ENCODE measurements at places on chromosomes 1 and 21.

- no peak for DNase-seq
Observed at GRCh38 chr1:237031480-237031879, 10.5 kb upstream of the RYR2 start.

- no peak for DNase-seq
Observed at GRCh38 chr1:176315519-176316220, 108.6 kb upstream of the COP1 start.

- no peak for DNase-seq
Observed at GRCh38 chr1:10691075-10691739, 105.2 kb downstream of the CASZ1 start.

DNA sequence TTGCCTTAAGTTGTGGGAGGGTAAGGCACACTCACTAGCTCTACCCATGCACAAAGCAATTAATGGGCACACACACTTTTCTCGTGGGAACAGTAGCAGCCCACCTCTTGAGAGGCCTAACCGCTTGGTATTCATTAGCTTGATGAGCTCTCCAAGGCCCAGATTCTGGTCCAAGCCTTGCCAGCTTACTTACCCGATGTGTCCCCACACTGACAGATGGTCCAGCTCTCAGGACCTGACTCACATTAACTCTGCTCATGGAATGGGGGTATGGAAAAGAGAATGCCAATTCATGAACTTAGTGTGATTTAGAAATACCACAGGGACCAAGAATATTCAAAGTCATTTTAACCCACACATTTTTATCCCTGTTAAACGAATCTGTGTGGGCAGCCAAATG, 106.8 kb upstream of the CACHD1 start:
- DNase-seq, result no peak

- no peak for DNase-seq
Observed at GRCh38 chr1:117070124-117070523, 10.0 kb downstream of the TTF2 start.

GRCh38 chr1:54348700-54349021, 57.5 kb downstream of the SSBP3 start:
- DNase-seq, result no peak

DNA sequence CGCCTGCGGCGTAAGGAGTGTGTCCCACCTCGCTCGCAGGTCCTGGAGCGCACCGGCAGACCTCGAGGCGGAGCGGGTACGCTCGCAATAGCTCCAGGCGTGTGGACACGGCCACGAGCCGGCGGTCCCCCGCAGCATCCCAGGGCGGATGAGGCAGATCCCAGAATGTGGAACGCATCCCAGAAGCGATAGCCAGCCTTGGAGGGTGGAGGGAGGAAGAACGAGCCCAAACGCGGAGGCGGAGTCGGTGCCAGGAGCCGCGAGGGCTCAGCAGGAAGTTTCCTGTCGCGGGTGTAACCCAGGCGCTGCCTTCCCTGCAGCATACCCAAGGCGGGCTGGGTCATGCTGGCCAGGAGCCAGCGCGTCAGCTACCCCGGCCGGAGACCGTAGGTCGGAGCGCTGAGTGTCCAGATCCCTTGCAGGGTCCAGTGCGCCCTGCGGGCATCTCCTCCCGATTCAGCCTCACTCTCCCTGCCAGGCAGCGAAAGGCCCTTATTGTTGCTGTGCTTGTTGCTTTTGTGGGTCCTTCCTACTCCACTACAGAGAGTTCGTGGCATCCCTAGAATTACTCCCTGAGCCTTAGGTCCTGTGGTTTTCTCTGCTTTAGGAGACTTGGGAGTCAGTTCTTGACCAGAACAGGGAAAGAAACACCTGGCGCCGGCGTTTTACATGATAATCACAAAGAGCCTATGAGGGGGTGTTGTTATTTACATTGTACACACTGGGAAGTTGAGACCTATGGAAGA, 27.7 kb downstream of the STYXL2 start:
- no peak for DNase-seq

DNA sequence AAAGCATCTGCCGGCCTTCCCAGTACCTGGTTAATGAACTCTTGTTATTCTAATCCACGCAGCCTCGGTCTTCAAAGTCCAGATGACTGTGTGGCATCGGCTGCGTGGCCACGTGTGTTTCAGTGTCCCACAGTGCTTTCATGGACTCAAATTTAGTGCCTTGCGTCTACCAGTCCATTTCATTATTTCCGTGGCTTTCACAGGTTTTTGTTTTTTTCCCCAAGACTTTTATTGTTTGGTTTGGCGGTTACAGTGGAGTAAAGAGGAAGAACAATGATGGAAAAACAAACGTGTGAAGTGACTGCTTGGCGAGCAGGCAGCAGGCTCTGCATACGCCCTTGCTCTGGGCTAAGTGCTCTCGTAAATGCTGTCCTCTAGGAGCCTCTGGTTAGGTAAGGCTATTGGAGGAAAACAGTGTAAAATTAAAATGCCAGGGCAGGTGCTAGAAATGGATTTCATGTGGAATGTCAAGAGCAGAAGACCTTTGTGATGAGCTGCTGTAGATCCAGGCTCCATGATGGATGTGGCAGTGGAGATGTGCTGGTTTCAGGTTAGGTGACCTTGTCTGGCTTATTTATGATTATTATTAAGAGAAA, 536.3 kb downstream of the KIF26B start:
- DNase-seq, result no peak

DNA sequence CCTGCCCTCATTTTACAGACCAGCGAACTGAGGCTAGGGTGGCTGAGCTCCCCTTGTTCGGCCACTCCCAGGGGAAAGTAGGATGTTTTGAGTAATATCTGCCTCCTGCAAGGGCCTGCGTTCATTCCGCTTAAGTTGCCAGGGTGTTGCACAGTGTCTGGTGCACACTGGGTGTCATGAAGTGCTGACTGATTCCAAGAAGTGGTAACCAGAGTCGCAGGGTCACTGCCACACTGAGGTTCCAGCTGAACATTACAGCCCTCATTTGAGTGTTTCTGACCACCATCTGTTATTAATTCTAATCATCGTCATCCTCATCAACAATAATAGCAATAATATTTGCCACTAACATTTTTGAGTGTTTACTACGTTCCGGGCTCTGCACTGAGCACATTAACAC, 250.6 kb downstream of the KAZN start:
- DNase-seq, result no peak

- DNase-seq, result no peak
Observed at GRCh38 chr1:5973771-5974170, 18.5 kb downstream of the NPHP4 start.

GRCh38 chr1:47693115-47693514, 255.3 kb downstream of the FOXD2 start:
- no peak for DNase-seq

GRCh38 chr1:230591678-230592077, 50.6 kb upstream of the COG2 start:
- no peak for DNase-seq

GRCh38 chr1:94254073-94254810, 16.9 kb upstream of the ARHGAP29 start:
- no peak for DNase-seq

DNA sequence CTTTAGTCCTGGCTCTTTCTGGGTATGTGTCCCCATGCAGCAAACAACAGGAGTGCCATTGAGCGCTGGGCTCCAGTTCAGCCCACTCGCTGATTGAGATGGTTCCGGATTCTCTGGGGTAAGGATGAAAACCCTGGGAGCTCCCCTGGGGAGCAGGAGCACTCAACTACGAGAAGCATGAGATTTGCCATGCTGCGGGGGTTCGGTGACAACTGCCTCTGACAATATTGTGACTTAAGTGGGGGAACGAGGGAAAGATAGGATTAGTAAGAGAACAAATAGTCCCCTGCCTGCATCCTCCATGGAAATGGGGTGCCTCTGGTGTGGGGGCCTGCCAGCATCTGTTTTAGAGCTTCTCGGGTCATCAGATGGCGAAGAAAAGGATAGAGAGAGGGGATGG, 123.6 kb upstream of the IPO9 start:
- DNase-seq, result no peak

DNA sequence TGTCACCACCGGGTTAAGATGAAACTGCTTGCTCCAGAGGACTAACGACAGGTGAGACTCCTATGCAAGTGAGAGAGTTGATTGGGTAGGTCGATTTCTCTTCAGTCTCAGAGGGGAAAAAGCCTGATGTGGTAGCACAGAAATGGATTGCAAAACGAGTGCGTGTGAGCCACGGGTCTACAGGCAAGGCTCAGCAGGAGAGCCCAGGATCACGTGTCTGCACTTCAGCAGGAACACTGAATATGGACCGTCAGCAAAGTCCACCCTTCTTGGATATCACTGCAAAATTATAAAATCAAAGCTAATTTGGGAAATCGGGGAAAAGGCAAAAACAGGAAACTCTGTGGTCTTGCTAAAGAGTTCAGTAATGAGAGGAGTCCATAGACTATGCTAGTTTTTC, 107.7 kb upstream of the ZNF648 start:
- no peak for DNase-seq

GRCh38 chr1:47424336-47424982, 8.4 kb downstream of the FOXE3 start:
- no peak for DNase-seq

DNA sequence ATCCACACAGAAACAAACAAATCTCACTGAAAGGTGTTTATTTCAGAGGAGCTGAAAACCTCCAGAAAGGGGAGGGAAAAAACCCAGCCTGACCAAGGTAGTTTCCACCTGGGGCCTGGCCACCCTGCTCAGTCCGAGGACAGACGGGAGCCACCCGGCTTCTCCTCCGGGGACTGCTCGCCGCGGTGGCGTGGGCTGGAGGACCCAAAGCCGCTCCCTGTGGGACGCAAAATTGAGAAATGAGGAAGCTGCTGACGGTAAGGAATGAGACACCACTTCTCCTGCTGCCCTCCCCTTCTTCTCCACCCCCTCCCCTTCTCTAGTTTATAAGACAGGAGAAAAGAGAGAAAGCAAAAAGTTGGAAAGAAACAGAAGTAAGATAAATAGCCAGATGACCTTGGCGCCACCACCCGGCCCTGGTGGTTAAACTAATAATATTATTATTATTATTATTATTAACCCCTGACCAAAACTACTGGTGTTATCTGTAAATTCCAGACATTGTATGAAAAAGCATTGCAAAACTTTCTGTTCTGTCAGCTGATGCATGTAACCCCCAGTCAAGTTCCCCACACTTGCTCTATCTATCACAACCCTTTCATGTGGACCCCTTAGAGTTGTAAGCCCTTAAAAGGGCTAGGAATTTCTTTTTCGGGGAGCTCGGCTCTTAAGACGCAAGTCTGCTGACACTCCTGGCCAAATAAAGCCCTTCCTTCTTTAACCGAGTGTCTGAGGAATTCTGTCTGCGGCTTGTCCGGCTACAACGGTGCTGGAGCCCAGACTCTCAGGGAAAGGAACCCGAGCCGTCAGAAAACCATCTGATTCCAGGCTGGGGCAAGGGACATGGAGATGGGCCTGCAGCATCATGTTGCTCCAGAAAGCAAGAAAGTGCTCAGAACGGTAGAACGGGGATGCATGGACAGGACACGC, 12.5 kb downstream of the ITGB2 start:
- DNase-seq, result no peak

DNA sequence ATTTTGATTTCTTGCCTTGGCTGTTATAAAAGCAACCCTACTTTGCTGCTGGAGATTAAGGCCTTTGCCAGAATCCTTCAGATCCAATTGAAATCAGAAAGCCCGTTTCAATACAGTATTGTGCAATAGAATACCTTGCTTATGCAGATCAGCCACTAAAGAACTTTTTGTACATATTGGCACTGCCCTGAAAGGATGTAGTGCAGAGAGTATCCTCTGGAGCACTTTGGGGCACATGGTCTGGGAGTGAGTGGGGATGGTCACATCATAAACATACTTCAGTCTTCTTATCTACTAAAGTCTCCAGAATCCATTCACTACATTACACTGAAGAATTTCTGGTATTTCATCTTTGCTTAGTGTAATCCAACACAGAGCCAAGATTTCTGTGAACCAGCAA, 189.0 kb downstream of the CENPF start:
- no peak for DNase-seq

DNA sequence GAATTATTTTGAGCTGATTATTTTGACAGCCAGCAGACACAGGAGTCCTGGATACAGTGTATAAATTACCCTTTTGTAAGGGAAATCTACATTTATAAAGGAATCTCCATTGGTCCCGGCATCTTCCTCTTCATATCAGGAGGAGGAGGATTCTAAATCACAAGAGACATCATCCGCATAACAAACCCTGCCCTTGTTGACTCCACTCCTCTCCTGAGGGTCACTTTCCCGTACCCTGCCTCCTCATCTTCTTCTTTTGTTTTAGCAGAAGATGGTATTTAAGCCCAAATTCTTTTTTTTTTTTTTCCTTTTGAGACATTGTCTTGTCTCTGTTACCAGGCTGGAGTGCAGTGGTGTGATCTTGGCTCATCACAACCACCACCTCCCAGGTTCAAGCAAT, 14.6 kb upstream of the PKNOX1 start:
- DNase-seq, result no peak

- DNase-seq, result no peak
Observed at GRCh38 chr1:177219554-177220458, 49.0 kb downstream of the BRINP2 start.

GRCh38 chr21:44637018-44637850, at the start of gene KRTAP10-10:
Gene KRTAP10-10 (plus strand): TSS chr21:44637356. CDS start chr21:44637418, 62 bp downstream.
- no peak for DNase-seq

DNA sequence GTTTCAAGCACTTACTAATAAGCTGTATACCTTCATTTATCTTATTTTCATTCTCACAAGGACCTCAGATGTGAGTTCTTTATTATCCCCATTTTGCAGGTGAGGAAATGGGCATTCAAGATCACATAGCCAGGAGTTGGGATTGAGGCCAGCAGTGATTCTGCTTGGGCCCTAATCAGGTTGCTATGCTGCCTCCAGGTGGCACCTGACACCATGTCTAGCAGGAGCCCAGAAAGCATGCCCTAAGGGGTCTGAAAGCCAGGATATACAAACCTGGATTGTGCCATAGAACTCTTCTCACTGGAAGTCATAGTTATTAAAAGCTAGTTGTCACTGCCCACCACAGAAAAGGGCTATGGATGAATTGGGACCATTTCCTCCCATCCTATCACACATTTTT, 61.1 kb downstream of the FYB2 start:
- DNase-seq, result no peak

- no peak for DNase-seq
Observed at GRCh38 chr1:172971241-172971640, 79.5 kb downstream of the TNFSF18 start.

- no peak for DNase-seq
Observed at GRCh38 chr1:41812051-41812450, 106.7 kb downstream of the HIVEP3 start.

DNA sequence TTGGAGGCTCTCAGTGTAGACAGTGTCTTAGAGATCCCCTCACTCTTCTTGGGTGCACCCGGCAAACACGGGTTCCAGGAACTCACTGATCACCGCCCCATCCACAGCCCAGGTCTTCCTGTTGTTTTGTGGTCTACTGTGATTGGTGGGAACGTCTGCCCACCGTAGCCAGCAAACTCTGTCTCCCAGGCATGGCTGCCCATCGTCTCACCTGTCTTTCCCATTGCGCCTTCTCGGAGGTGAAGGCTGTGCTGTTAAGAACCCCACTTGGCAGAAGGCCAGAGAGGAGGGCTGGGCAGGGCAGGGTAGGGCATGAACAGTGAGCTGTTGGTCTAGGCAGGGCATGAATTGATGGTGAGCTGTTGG, 14.1 kb upstream of the KCNA2 start:
- DNase-seq, result no peak

- no peak for DNase-seq
Observed at GRCh38 chr1:177812144-177812543, 157.7 kb downstream of the SEC16B start.

- DNase-seq, result no peak
Observed at GRCh38 chr21:31566611-31567010, 92.9 kb upstream of the SOD1 start.

Data from GM12864 (cell line).